ENCODE measurements at places on chromosomes 5 and 9. TPM values are rescaled to one million over a fixed set of nuclear protein-coding genes. Genes with fewer than 3 reads are reported as not detected.
A peak's percentile ranks its signal among the peaks of the same experiment; 100 is the strongest.

- DNase-seq: no peak
Measured at GRCh38 chr9:117344892-117345660, 69.8 kb downstream of the ASTN2 start.

- no peak for DNase-seq
Measured at GRCh38 chr9:129626625-129627284, 792 bp downstream of the NTMT1 start.

DNA sequence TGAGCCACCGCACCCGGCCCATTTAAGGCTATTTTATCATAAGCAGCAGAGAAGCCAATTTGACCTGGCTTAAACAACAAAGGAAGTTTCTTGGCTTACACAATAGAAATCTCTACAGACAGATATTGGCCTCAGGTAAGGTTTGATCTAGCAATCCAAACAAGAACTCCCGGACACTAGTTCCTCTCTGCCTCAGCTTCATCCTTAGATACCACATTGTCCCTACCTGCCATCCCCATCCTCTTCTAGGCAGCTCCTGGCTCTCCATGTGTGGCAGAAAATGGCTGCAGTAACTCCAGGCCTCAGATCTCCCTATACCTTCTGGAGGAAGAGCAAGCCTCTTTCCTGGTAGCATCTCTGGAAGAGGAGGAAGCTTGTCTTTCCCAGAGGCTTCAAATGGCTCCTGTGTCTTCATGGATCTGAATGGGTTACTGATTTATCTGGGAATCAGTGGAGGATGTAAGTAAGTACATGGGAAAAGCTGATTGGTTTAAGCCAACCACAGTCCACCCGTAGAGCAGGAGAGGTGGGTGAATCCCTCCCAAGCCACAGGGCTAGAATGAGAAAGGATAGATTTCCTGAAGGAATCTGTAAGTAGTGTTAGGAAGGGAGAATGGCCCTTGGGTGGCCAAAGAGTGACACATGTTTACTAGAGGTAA is 26.7 kb upstream of the AOPEP start:
- no peak for DNase-seq

DNA sequence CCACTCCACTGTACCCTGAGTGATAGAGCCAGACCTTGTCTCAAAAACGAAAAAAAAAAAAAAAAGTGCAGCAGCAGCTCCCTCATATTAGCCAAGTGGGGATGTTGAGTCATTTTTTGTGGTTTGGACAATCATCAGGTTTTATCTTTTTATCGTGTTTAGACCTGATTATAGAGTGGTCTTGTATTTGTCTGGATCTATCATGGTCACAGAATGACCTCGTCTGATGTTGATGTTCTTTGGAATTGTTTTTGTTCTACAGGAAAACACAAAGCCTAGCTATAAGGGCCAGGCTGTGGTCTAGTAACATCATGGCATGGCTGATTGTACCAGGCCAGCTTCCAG is 1.6 kb upstream of the FBXW11 start:
- no peak for DNase-seq

DNA sequence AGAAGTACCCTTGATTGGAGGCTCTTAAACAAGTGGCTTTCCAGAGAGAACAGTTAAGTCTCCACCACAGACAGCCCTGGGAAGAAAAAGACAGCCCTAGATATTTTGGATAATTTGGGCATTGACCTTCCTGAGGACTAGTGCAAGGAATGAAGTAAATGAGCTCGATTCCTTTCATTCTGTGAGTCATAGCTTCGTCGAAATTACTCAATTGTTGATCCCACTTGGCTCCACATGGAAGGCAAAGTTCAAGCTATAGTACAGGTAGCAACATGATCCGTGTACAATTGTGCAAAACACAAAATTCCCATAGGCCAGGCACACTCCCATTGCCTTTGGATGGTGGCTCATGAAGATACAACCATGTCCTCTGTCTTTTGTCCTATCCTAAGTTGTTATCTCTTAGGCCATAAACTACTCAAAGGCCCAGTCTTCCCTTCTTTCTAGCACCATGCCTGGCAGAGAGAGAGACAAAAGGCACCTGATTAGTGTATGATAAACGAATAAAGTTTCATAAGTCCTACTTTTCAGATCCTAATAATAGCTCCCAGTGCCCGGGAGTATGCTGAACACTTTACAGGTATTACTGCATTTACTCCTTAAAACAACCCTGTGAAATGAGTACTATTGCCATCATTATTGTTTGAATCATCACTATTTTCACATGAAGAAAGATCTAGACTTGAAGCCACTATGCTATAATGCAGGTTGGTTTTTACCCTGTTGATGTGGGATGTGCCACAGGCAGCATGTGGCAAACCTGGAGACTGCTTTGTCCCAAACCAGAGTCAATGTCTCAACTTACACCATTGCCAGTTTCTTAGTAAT is 116.7 kb upstream of the RANBP3L start:
- no peak for DNase-seq

GRCh38 chr9:79801459-79801858 is 229.7 kb downstream of the TLE4 start:
- DNase-seq: no peak

DNA sequence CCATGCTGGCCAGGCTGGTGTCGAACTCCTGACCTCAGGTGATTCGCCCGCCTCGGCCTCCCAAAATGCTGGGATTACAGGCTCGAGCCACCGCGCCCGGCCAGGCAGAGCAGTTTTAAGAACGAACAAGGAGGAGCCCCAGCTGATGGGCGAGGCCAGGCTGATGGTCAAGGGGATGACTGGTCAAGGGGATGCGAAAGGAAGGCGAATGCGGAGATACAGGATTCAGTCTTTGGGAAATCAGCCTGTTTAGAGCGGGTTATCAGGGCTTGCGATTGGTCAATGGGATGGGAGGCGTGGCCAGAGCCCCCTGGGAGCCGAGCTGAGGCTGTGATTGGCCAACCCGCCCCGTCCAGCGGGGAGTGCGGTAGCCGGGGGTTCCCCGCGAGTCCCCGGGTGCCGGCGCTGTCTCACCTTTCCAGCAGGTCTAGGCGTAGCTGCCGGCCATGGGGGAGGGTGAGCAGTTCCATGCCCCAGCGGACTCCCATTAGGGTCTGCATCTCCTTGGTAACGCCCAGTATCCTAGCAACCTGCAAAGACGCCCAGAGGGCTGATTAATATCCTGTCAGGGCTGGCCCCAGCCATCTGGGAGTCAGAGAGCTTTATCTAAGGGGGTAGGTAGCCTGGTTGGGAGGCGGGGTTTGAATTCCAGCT is 7.5 kb upstream of the TOR2A start:
- DNase-seq: peak; percentile 91

DNA sequence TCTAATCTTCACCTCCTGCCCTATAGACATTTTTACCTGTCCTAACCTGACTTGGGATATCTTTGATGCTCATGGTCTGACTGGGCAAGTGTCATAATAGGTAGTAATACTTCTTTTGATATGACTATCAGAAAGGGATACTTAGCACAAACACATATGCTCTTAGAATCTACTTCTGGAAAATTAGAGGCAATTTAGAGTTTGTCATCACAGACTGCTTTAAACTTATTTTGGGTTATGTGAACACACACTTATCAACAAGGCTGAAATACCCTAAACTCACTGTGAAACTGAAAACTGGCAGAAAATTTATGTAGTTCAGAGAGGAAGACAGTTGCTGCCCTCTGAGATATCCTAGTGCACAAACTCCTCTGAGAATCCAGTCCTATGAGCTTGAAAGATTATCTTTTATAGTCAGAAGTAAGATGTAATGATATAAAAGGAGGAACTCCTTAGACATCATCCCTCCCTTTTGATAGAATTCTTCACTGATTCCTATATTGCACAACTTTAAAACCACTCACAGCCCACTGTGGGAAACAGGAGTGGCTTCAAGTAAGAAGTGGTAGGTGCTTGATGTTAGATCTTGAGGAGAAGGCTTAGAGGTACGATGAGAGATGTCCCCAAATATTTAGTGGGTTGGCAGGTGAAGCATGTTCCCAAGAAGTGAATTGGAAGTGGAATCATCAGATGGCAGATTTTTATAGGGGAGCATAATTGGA is 273.3 kb downstream of the MAN2A1 start:
- DNase-seq: no peak

DNA sequence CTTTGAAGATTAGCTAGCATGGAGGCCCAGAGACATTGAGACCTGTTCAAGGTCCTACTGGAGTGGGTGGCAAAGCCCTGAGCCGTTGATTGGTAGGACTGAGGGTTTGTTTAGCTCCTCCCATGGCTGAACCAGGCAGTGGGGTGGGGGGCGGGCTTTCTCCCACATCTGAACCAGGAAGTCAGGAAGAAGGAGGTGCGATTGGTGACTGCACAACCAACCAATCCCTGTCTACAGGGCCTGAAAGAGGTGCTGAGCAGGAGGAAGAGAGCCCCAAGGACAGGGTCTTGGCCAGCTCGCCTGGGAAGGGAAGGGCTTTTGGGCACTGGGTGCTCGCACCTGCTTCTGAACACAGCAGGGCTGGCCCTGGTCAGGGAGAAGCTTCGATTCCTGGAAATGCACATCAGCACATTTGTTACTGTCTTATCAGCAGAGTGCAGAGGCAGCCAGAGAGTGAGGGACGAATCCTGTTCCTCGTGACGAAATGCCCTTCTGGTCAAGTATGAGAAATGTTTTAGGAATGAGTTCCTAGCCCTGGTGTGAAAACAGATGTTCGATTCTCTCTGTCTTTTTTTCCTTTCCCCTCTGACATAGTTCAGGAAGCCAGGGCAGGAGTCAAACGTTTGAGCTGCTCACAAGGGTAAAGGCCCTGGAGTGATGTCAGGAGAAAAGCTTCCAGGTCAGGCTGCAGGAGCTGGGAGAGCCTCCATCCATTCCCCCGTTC is 294.8 kb upstream of the KLF4 start:
- DNase-seq: no peak

DNA sequence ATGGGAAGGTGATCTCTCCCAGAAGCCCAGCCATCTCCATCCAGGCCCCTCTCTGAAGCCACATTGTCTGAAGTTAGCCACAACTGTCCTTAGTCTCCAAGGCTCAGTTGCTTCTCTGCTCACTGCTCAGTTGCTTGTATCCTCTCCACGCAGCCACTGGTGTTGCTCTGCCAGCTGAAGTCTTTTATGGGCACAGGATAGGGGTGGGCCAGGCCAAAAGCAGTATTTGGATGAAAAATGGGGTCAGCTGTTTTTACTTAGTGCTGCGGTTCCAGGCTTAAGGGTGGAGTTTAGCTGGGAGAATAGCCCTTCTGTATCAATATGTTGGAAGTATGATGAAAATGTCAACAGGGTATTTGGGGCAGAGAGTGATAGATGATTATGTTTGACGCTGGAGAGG is 168.8 kb upstream of the PPP1R2B start:
- DNase-seq: no peak

DNA sequence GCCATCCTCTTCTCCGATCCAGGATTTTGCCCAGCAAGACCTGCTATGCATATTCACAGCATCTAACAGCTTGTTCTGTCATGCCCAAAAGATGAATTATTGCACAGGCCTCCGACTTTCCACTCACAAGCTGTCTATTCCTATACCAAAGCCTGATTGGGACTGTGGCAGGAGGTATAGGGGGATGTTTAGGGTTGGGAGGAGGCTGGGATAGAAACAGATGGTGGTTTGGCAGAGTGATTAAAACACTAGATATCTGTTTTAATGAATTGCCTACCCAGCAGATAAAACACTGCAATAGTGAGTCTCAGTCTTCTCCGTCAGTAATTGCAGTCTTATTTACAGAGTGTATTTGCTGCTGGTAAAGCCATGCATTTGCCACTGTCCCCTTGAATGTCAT is 215.3 kb downstream of the TLR4 start:
- DNase-seq: no peak

GRCh38 chr9:134268747-134269146 is 57.5 kb upstream of the RXRA start:
- no peak for DNase-seq

DNA sequence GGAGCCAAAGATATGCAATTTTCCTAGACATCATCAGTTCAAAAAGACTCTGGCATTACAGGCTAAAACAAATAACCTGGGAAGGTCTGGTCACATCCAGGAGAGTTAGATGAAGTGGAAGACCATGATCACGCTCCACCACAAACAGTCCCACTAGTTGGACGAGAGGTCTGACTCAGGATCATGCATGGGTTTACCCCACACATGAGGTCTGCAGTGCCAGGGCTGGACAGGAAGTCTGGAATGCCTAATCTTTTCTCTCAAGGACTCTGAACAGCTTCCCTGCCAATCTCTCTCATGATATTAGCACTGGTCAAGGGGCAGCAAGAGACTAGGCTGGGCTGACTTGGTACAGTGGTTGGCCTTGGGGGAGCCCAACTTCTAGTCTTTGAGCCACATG is 7.1 kb downstream of the PRUNE2 start:
- no peak for DNase-seq

- DNase-seq: no peak
Measured at GRCh38 chr9:91033797-91034196, 232.2 kb downstream of the SYK start.

GRCh38 chr5:81896764-81897163 is 75.1 kb upstream of the ATG10 start:
- DNase-seq: no peak

The SPINK13 gene
- not detected for total RNA-seq

The CYFIP2 gene
- 94.8 TPM for total RNA-seq

The UNC5A gene
- 9.3 TPM for total RNA-seq

The TPM2 gene
- total RNA-seq: 10.6 TPM

The HAND1 gene
- not detected for total RNA-seq

All from cerebellum (tissue), 4 donors.